Smooth muscle cell of the brain vasculature (primary cell): ENCODE measurements at places on chromosomes 12 and 14.

- DNase-seq, result no peak
These were observed 31.5 kb upstream of the BHLHE41 start for GRCh38 chr12:26156201-26156871.

DNA sequence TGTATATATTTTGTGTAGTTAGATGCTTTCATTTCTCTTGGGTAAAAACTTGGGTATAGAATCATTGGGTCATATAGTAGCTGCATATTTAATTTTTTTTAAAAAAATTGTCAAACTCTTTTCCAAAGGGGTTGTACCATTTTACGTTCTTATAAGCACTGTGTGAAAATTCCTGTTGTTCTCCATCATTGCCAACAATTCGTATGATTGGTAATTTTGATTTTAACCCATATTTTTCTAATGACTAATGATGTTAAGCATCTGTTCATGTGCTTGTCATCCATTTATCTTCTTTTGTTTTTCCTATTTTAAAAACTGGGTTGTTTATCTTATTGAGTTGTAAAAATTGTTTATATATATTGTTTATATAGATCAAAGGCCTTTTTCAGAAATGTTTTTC lies 77.4 kb downstream of the OTOGL start:
- DNase-seq, result no peak

- DNase-seq, result no peak
These were observed 403.0 kb downstream of the NOVA1 start for GRCh38 chr14:26194816-26195215.

DNA sequence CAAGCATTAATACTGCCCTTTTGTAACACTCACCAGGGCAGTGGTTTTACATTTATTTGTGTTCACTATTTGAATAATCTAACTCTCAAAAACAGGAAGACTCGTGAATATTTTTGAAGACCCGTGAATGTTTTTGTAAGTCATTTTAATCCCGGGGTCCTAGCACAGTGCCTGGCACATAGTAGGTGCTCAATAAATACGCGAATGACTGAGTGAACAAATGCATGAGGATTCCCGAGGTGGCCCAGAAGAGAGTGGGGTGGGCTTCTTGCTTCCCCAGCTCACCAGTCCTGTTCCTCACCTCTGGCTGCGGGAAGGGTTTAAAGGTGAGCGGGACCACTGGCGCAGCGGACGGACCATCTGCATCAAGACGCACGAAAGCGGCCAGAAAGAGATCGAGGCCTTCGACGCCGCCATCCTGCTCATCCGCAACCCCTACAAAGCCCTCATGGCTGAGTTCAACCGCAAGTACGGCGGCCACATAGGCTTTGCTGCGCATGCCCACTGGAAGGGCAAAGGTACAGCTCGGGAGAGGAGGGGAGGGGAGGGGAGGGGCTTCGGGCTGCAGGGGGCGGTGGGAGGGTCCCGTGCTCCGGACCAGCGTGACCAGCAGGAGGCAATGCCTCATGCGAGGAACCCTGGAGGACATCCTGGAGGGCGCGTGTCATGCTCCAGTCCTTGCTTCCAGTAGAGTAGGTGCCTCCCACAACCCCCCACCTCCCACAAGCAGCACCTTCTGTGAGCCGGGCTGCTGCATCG lies 98.9 kb downstream of the CMKLR1 start:
- no peak for DNase-seq

GRCh38 chr14:104323551-104324175 lies 185.3 kb downstream of the KIF26A start:
- DNase-seq, result no peak

- no peak for DNase-seq
These were observed 14.1 kb downstream of the PLCZ1 start for GRCh38 chr12:18723752-18724151.

DNA sequence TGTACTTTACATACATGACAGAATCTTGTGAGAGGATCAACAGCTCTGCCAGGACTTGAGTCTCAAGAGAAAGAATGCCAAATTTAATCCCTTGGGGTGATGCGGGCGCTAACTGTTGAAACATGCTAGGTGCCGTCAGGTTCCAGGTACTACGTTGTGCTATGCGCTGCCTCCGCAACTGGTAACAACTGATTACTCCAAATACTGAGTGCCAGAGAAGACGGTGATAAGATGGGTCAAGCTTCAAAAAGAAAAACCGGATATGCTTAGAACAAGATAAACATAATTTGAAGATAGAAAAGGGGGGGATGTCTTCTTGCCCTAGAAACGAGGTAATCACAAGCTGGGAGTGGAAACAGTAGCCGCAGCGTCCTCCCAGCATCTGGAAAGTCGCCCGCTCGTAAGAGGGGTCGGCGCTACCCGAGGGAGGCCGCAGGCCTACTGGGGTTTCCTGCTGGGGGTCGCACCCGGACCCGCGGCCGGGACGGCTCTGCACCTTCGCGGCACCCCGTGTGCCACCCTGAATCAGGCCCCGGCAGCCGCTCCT lies 678 bp downstream of the ZBTB25 start:
- DNase-seq, result no peak

DNA sequence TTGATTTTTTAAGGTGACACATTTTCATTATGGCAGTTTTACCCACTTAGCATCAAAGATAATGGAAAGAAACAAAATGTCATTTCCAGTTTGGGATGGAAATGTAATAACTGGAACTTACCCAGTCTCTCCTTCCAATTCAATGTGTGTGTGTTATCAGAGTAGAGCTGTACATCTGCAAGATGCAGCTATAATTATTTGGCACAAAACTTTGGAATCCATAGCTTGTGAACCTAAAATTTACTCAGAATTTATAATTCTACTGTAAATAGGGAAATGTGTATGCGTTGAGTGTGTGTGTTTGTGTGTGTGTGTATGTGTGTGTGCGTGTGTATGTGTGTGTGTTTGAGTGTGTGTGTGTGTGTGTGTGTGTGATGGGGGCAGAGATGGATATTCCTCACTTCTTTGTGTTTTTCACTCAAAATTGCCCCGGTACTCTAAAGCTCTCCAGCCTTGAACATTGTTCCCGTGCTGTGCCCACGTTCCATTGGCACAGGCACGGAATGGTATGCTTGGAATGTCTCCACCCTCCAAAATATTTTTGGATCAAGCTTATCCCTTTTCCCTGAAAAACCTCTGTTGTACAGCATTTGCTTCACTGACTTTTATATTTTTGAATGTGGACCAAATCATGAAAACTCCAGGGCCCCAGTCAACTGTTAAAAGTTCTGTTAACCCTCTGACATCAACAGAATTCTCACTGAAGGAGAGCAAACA lies 150.2 kb upstream of the BMP4 start:
- DNase-seq, result no peak

DNA sequence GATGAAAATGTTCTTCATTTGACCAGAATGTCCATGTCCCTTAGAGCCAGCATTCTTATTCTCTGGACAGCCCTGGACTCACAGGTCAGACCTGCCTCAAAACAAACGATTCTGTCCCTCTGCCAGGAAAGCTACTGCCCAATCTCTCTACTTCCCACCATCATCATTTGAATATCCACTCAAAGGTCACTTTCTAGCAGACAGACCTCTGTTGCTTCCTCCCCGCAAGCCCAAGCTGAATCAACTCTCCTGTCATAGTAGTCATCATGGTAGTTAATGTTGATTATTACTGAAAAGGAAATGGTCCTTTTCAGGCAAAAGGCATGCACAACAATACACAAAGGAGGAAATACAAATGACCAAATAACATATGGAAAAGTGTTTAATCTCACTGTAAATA lies 39.6 kb upstream of the CPM start:
- DNase-seq, result no peak

DNA sequence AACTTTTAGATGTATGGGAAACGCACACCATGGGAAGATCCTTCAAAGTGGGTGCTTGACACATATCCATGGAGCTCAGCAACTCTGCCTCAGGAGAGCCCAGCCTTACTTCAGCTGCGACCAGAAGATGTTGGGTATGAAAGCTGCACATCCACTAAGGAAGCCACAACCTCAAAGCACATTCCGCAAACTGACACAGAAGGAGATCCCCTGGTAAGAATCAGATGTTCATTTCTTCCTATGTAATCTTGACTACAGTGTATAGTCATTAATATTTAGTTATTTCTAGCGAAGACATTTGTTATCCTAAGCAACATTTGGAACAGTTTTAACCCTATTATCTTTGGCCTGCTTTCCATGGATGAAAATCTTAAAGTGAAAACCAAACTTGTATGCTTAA lies 374.2 kb downstream of the NAV3 start:
- no peak for DNase-seq

DNA sequence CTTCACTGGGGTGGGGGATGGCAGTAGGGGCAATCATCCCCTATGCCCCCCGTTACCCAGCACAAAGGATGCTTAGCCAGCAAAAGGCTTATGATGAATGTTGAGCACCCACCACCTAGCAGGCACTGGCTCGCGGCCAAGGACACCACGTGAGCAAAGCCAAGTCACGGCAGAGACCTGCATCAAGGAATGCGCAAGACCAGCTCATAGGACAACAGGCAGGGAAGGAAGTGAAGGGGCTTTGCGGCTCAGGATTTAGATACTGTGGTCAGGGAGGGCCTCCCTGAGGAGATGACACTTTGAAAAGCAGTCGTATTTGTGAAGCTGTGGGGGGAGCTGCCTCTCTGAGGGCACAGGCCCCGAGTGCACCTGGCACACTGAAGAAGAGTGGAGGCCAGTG lies 32.8 kb downstream of the SH2B3 start:
- DNase-seq, result no peak

DNA sequence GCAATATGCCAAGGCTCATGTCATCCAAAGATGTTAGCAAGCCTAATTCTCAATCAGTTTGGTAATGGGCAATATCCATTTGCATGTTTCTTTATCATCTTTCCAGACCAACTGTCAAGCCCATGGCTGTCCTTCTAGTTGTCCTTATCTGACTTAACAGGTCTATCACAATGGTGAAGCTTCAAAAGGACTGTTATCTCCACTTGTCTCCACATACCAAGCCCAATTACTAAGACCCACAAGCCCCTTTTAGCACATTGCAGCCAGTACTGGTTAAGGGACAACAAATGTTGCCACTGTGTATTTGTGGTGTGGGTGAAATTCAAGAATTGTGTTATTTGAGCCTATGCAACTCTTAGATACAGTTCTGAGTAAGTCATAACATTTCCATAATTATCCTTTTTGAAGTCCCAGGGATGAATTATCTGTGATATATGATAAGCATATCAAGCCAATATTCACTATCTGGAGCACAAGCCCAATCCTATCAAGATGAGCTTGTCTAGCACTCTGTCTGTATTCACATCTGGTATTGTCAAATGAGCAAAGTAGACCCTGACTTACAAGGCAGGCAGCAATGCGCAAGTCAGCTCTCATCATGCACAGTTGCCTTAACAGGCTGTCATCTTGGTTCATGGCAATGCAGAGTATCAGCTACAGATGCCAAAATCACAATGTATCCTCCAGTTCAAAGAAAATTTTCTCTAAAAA lies 19.3 kb upstream of the ST8SIA1 start:
- DNase-seq, result no peak

GRCh38 chr14:68775614-68776126 lies 17.2 kb downstream of the ZFP36L1 start:
- DNase-seq, result no peak
